Testis (tissue), 5 donors: ENCODE measurements at places on chromosomes 2 and 18. TPM values are rescaled to one million over a fixed set of nuclear protein-coding genes. Genes with fewer than 3 reads are reported as not detected.

Gene DLX1
- total RNA-seq: not detected

Gene DSC2
- total RNA-seq: 1.2 TPM

GRCh38 chr18:5463390-5463789, 80.4 kb downstream of the EPB41L3 start:
- peak; percentile 31 for DNase-seq

- peak; percentile 86 for DNase-seq
Observed at GRCh38 chr2:101151146-101151858, at the start of gene TBC1D8. Gene TBC1D8, minus strand, starts transcription at chr2:101151382. Its CDS starts 129 bp downstream, at chr2:101151253.

DNA sequence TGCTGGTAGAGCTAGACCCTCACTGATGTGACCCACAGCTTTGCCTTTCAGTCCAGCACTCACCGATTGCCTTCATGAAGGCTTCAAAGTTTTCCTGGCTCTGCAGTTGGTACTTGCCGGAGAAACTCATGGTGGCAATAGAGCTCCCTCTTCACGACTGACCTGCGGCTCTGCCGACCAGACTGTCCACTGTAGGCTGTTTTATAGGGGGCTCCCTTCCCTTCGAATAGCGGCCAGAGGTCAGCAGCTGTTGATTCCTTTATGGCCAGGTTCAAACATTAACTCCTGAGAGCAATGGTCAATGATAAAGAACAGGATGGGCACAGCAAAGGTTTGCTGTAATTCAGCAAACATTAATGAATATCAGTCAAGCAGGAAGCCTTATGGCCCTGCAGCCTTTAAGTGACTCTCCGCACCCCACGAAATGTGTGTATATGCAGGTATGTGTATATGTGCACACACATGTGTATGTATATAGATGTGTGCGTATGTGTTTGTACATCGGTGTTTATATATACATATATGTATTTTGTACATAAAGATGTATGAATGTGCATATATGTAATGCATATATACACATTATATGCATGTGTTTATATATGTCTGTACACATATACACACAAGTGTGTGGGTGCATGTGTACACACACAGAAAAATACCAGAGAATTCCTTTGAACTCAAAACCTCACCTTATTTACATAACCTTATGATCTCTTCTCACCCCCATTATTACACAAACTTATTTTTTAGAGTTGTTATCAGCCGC, at the start of gene FABP1:
FABP1 (minus strand) TSS at position 175 of the 766 bp plus-strand sequence; CDS start at position 130, 45 bp downstream.
- no peak for DNase-seq

- DNase-seq: no peak
Observed at GRCh38 chr18:13756261-13756660, 29.8 kb downstream of the RNMT start.

Gene CYP27C1
- 0.50 TPM for total RNA-seq

GRCh38 chr2:26605195-26605998, 35.8 kb downstream of the CIB4 start:
- DNase-seq: peak; percentile 74

- DNase-seq: peak; percentile 75
Observed at GRCh38 chr2:100818606-100819369, 1.2 kb upstream of the NPAS2 start.

GRCh38 chr2:236656721-236657120, 87.1 kb downstream of the ACKR3 start:
- DNase-seq: no peak

DNA sequence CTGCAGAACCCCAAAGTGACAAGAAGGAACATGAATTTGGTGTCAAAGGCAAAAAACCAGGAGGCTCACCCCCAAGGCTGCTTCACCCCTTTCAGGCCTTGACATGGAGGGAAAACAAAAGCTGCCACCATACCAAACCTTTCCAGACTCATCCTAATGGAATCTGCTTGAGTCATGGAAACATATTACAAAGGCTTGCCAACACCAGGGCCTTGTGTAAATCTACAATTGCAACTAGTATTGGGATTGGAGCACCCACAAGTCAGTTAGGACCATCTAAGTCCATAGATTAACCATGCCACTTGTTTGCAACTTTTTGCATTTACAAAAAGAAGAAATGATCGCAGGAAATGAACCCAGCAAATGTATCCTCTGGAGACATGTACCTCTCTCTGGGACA, 297.6 kb downstream of the CDCA7 start:
- DNase-seq: no peak

Gene VIL1
- total RNA-seq: 0.71 TPM

DNA sequence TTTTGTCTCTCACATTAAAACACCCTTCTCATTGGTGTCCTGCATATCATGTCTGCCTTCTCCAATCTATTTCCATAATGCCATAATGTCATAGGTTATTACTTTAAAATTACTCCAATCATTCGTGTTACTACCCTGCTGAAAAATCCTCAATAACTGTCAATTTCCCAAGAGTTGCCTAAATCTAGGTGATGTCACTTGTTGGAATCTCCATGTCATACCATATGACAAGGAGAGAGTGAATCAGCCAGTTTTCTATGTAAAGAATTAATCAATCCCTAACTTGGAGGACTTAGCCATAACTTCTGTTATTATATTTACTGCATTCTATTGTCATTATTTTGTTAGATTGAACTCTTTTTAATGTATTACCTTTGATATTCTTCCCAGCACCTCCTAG, 62.5 kb downstream of the PHLPP1 start:
- DNase-seq: no peak

Gene IL36RN
- total RNA-seq: not detected

GRCh38 chr18:31065036-31065773, 22.7 kb upstream of the DSC3 start:
- no peak for DNase-seq

Gene BCL11A
- 11.6 TPM for total RNA-seq

DNA sequence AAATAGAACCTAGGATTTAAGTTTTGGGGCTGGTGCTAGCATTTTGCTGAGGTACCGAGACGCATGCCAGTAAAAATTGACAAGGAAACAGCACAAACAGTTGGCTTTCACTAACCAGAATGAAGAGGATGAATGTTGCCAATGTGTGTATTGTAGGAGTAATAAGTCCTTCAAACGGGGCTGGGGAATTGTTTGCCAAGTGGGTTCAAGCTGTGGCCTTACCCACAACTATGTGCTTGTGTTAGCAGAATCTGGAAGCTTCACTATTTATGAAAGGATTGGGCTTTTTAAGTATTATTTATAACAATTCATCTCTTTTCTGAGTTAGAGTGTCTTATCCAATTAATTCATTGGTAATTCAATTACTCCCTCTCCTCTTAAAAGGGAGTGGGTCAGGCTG, 15.0 kb upstream of the KIF5C start:
- DNase-seq: no peak
